ENCODE measurements at places on chromosomes 16 and 17. TPM values are rescaled to one million over a fixed set of nuclear protein-coding genes. Genes with fewer than 3 reads are reported as not detected.

Gene OTOP2
- not detected for total RNA-seq

Gene SYNRG
- 9.2 TPM for total RNA-seq

Gene PIRT
- total RNA-seq: not detected

Gene OR1A1
- not detected for total RNA-seq
